ACHN (cell line): ENCODE measurements at places on chromosomes 2 and 18.

GRCh38 chr18:24231773-24232735 lies 93.2 kb downstream of the CABYR start:
- DNase-seq, result no peak

DNA sequence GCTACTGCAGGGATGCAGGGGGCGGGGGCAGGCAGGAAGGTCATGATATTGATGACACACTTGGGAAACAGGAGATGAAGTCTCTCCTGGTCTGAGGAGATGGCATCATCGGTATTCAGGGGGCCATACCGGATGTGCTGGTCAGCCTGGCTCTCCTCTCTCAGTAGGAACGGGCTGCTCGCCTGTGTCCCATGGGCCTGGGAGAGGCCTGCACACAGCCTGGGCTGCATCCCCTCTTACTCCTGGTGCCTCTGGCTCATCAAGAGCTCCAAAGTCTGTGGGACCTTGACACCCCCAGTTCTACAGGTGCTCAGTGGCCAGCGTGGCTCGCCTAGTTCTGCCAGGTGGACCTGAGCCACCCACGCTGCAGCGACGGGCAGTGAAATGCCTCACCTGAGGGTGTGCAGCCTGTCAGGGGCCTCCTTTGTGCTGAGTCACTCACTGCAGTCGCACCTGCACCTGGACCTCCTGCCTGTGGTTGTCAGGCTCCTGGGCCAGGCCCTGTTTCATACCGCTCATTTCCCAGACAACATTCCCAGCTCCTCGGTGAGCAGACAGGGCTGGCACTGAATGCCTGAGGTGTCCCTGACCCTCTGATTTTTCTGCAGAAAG lies 18.6 kb upstream of the CNDP1 start:
- DNase-seq, result no peak

GRCh38 chr2:235073868-235074413 lies 122.1 kb downstream of the SH3BP4 start:
- DNase-seq, result no peak

GRCh38 chr18:79496978-79497637 lies 101.4 kb downstream of the NFATC1 start:
- no peak for DNase-seq

GRCh38 chr18:74200780-74201179 lies 52.5 kb downstream of the TIMM21 start:
- no peak for DNase-seq

DNA sequence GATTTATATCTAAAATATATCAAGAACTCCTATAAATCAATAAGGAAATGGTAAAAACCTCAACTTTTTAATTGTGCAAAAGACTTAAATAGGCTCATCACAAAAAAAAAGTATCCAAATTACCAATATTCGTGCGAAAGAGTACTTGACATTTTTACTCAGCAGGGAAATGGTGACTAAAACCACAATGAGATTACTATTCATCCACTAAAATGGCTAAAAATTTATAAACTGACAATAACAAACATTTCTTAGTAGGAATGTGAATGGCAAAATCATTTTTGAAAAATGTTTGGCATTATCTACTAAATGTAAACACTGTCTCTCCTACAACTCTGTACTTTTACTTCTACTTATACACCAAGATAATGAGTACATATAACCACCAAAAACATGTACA lies 184.8 kb upstream of the RND3 start:
- no peak for DNase-seq

DNA sequence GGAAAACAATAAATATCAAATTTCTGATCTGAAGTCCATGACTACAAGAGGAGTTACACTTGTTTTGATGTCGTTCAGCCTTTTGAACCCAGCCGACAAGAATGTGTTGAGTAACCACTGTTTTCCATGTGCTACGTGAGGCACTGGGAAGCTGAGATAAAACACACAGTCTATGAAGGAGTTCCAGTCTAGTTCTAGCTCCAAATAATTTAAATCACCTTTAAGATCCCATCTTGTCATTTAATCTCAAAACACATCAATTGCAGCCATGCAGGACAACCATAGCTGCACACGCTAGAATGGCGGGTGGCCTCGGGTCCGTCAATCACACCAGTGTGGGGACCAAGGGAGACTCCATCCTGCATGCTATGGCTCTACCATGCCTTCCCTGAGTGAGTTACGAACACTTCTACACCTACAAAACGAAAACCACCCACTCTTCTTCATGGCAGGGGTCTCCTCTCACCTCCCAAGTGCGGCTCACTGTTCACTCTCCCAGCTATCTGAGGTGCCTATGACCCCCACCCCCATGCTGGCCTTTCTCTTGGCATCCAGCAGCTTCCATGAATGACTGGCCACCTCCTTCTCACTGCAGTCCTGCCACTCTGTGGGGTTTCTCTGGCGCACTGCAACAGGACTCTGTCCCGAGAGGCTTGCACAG lies 3.8 kb downstream of the FHL2 start:
- DNase-seq, result no peak

DNA sequence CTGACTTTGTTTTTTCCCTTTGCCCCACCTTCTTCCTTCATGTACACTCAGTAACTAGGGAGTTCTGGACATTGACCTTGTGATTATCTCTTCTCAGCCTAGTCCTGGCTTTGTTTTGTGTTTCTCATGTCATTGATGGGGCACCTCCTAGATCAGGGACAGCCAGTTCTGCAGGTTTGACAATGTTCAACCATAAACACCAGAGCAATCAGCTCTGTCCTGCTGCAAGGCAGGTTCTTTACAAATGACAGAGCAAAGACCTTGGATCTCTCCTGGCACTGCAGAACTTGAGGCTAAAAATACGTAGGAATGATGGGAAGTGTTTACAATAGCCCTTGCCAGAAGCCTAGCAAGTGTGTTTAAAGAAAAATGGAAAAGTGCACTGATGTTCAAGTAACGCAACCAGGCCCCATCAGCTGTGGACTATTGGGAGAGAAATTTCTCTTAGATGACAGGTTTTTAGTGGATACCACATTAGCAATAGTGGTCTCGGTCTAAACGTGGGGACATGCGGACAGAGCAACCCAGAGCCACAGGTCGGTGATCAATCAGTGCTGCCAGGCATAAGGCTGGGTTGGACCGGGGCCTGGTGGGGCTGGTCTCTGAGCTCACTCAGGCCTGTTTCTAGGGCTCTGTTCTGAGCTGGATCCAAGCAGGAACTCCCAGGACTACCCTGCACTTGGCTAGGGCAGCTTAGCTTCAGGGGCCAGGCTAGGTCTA lies 76.8 kb downstream of the SOWAHC start:
- no peak for DNase-seq

- no peak for DNase-seq
Measured at GRCh38 chr2:44119878-44120277, 48.8 kb upstream of the PPM1B start.

DNA sequence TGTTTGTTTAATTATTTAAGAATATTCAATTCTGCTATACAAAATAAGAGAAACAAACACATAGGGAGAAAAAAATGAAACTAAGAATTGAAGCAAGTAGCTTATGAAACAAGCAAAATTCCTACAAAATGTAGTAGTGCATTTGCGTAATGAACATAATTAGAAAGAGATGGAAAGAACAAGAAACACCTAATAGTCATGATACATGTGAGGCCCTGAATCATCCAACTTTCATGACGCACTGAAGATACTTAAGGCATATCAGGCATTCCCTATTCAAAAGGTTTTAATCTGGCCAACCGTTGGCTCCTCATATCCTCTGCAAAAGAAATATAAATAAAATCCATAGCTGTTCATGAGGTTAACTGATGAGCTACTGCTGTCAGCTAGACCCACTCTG lies 14.5 kb upstream of the NAB1 start:
- no peak for DNase-seq

- no peak for DNase-seq
Measured at GRCh38 chr18:42228581-42228980, 273.5 kb downstream of the PIK3C3 start.

GRCh38 chr2:48415836-48416515 lies 114.0 kb upstream of the STON1 start:
- DNase-seq, result no peak

GRCh38 chr2:161580021-161580420 lies 44.2 kb upstream of the SLC4A10 start:
- no peak for DNase-seq

DNA sequence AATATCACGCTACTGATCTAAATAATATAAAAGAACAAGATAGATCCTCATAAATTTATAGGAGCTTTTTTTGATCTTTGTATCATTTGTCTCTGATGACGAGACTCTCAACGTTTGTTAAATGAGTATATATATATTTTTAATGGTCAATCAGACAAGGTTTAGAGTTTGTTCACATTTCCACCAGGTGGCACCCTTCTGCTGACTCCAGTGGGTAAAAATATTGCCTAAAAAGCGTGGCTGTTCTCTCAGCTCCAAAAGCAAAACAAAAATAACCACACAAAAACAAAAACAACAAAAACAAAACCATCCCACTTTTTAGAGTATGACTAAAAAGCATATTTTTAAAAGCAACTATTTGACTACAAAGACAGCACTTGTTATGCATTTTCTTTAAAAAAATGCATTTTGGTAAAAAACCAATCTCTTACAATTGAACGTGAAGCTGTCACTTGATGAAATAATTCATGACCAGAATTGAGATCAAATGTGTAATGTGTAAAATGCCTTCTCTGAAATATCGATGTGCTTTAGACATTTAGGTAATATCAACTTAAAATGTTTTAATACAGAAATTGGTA lies 723.2 kb downstream of the DPP10 start:
- DNase-seq, result peak; percentile 57

DNA sequence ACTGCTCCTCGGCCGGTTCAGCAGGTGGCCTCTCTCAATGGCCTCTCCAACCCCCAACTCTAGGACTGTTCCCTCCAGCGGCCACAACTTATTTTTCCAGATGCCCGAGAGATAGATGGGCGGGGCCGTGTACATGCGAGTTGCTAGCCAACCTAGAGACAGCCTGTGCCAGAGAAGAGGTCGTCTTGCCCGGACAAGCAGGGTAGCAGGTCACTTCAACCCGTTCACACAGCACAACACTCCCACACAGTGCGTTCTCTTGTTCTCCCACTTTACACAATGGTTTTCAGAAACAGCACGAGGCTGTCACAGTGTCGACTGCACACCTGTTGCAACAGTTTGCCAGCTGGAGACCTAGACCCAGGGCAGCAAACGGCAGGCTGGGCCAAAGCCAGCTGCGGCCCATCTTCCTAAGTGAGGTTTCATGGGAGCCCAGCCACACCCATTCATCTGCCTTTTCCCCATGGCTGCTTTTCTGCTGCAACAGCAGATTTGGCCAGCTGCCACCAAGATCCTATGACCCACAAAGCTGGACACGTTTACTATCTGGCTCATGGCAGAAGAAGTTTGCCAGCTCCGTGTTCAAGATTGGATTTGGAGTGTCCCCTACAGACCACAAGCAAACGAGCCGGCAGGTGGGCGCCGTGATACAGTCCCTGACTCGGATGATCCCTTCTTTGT lies 7.3 kb upstream of the PRLH start:
- peak; percentile 43 for DNase-seq

GRCh38 chr18:50189160-50189559 lies 5.8 kb downstream of the MYO5B start:
- no peak for DNase-seq

- no peak for DNase-seq
Measured at GRCh38 chr2:199464606-199465352, 7.0 kb upstream of the SATB2 start.

GRCh38 chr18:76982038-76982437 lies 150.5 kb downstream of the MBP start:
- no peak for DNase-seq

DNA sequence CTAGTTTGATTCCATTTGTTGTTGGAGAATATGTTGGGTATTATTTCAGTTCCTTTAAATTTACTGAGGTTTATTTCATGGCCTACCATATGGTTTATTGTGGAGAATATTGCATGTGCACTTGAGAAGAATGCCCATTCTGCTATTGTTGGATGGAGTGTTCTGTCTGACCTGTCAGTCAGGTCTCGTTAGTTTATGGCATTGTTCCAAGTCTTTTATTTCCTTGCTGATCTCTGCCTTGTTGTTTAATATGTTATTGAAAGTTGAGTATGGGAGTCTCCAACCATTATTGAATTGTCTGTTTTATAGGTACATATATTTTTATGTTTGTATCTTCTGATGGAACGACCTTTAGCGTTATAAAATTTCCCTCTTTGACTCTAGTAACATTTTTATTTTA lies 86.3 kb downstream of the PTPN4 start:
- no peak for DNase-seq

GRCh38 chr2:44680983-44681531 lies 260.4 kb upstream of the SIX3 start:
- DNase-seq, result no peak

- peak; percentile 19 for DNase-seq
Measured at GRCh38 chr2:169818241-169818640, 6.5 kb downstream of the METTL5 start.

DNA sequence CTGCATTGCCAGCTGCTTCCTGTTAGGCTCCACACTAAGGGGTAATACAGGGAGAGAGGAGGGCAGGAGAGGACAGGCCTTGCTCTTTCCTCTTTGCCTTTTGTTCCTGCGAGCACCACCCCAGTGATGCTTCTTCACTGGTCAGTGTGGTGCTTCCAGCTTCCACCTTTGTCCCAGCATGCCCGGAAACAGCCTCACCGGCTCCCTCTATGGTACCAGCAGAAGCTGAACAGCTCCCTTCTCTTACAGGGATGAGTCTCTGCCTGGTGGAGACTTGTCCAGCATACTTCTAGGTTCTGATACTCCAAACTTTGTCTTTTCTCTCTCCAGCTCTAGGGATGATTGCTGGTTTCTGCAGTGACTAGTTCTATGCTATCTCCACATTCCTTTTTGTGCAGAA lies 413.3 kb downstream of the TSN start:
- peak; percentile 29 for DNase-seq

DNA sequence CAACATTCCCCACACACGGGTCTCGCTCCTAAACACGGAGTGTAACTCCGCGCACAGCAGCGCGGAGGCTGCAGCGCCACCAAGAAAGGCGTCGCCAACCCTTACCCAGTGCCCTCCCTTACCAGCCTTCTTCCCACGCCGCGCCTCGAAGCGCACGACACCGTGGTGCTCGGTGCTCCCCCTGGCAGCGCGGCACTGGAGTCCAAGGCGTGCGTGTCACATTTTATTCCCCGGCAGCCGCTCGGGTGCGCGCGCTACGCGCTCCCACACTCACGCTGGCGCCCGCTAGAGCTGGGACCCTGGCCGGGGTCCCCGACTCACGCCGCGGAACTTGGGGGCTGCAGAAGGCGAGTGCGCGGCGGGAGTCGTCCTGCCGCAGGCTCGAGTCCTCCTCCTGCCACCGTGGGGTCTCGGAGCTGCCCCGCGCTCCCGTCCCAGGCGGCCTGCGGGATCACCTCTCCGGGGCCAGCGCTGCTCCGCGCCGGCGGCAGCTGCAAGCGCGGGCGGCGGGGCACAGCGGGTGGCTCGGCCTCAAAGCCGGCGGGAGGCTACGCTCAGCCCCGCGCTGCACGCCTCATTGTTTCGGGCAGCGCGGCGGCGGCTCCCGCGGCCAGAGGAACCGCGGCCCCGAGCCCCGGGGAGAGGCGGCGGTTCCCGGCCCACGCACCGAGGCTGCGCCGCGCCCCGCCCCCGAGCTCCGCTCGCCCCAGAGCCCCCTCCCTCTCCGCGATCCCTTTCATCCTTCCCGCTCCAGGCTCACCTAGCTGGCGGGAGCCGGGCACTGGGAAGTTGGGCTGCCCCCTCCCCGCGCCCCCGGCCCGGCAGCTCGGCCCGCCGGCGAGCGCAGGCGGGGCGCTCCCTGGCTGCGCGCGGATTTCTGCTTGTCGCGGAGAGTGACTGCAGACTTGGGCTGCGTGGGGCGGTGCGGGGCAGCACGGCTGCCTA lies at the start of gene ST6GAL2:
TSS of gene ST6GAL2 (minus strand) at position 197 of the 945 bp plus-strand sequence. CDS start 42,190 bp downstream, outside the sequence.
- DNase-seq, result no peak

- DNase-seq, result no peak
Measured at GRCh38 chr18:78129260-78129659, 850.4 kb upstream of the SALL3 start.

GRCh38 chr2:139170406-139170805 lies 390.2 kb upstream of the NXPH2 start:
- no peak for DNase-seq
